LNCaP clone FGC (cell line): ENCODE measurements at places on chromosomes 2 and 18.
A peak's percentile ranks its signal among the peaks of the same experiment; 100 is the strongest.

DNA sequence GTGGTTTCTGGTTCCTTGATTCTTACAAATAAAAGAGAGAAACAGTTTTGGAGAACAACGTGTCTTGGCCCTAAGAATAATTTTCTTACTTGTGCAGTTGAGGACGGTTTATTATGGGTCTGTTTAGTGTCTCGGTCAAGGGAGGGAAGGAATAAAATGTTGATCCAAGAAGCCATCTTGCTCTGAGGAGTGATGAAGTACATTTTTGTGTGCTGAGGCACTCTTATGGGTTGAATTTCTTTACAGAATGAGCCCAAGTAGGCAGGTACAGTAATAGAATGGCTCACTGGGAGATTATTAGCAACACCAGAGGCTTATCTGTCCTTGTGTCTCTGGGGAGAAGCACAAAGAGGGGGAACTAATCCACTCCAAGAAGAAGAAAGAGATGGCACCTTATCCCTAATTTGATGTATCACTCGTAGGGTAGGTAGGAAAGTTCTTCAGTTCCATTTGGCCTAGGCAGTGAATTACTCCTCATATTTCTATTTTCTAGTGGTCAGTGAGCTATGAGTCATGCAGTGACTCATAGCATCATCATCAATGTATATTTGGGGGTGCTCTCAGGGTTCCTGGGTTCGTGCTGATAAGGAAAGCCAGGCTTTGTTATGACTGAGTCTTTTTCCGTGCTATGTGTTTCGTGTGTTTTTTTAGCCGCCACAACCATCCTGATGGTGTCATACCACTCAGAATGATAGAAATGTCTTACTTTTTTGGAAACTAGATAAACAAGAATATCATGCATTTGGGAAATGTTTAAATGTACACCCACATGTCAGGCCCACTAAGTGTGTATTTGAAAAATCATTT, 250.1 kb upstream of the CTAGE1 start:
- DNase-seq: no peak

- no peak for DNase-seq
Measured at GRCh38 chr2:121709776-121710469, 26.8 kb downstream of the NIFK start.

- DNase-seq: no peak
Measured at GRCh38 chr2:135349941-135350340, 181.1 kb downstream of the ZRANB3 start.

GRCh38 chr2:141835103-141835502, 295.7 kb downstream of the LRP1B start:
- DNase-seq: no peak

GRCh38 chr2:55296393-55296792, 27.4 kb upstream of the MTIF2 start:
- DNase-seq: no peak

GRCh38 chr2:23489471-23490322, 104.7 kb downstream of the KLHL29 start:
- DNase-seq: no peak

GRCh38 chr2:142954493-142954892, 77.0 kb downstream of the KYNU start:
- DNase-seq: no peak

DNA sequence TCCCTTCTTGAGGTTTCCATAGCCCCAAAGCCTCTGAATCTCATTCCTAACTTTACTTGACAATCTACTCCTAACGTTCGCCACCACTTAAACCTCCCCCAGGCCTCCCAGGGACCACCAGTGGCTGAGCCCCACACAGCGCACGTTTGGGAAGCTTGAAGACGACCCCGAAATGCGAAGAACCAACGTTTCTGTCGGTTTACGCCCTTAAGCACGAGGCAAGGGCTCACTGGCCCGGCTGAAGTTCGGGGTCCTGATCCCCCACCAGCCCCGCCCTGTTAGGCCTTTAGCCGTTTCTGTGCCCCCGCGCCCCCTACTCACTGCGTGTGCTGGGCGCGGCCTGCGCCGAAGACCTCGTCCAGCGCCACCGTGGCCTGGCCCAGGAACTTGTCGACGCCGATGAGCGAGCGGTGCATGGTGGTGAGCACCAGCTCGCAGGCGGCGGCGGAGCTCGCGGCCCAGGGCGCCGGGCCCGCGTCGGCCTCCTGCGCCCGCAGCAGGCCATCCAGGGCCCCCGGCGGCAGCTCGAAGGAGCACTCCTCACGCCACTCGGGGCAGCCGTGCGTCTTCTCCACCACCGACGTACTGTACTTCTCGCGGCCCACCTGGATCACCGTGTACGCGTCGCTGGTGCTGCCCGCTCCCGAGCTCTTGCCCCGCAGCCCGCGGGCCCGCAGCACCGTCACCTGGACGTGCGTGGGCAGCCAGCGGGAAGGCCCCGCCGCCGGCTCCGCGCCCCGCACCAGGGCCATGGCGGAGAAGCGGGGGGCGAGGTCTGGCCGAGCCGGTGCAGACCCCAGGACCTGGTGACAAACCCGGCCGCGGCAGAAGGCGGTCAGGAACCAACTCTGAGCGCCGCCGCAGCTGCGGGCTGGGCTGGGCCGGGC, 479 bp downstream of the RAB11FIP5 start:
- DNase-seq: no peak

DNA sequence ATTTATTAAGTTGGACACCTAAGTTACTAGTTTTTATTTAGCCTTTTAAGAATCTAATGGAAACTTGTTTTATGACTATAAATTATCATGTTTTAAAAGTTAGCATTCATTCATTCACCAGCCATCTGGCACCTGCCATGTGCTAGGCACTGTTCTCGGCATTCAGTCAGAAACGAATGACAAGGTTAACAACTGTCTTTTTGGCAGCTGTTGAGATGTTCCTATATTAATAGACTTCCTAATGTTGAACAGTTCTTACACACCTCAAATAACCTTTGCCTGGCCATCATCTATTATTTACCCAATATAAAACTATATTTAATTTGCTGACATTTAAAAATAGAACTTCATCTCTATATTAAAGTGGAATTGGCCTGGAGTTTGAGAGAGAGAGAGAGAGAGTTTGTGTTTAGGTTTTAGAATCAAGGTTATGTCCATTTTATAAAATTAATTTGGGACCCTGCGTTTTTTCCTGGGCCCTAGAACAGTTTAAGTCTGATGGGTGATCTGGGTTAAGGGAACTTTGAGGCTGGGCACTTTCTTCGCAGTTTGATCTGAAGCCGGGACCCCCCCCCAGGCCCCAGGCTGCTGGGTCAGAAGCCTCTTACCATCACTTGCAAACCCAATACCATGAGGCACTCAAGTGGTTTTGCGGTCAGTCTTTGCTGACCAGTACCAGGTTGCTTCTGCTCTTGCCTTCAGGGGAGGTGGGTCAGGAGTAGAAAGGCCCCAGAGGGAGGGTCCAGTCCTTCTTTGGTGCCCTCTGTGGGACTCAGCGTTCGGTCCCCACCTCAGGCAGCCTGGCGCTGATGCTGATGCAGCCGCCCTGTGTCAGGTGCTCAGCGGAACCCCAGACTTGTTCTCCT, 48.3 kb upstream of the ASB1 start:
- peak; percentile 96 for DNase-seq

- DNase-seq: no peak
Measured at GRCh38 chr2:171347591-171348032, 86.2 kb downstream of the METTL8 start.

DNA sequence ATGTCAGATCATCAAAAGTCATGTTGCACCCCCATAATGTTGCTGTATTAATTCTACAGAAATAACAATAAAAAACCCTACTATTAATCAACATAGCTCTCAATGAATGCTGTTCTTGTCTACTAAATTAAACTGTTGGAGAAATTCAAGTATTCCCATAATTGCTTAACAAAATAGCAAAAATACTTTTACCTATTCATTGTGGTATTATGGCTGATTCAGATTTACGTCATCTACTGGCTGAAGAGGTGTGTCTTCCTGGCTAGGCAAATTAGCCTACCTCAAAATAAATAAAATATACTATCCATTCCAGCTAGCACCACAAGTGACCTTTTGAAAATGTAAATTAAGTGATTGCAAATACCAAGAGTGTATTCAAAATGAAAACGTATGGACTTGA, 249.4 kb downstream of the MEIS1 start:
- no peak for DNase-seq

- peak; percentile 78 for DNase-seq
Measured at GRCh38 chr18:533995-534601, 33.6 kb upstream of the COLEC12 start.

- no peak for DNase-seq
Measured at GRCh38 chr2:68564426-68564825, 79.0 kb upstream of the PROKR1 start.

DNA sequence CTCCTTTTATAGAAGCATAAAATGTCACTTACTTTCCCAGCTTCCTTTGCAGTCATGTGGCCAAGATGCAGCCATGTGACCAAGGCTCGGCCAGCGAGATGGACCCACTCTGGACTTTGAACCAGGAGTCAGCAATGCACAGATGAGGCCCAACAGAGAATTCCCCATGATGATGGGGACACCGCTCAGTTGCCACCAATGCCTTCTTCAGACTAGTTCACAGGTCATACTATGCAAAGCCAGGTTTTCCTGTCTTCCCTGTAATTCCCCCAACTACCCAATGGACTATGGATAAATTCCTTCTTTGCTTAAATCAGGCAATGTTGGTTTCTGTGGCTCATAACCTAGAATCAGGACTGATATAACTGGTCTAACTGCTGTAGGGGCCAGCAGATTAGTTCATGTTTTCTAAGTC, 22.5 kb upstream of the REL start:
- peak; percentile 38 for DNase-seq

GRCh38 chr2:2703172-2703571, 372.1 kb upstream of the MYT1L start:
- no peak for DNase-seq

- DNase-seq: no peak
Measured at GRCh38 chr2:228681426-228681825, 499.9 kb upstream of the SPHKAP start.

- DNase-seq: no peak
Measured at GRCh38 chr2:101842471-101842870, 145.0 kb downstream of the MAP4K4 start.

- DNase-seq: no peak
Measured at GRCh38 chr18:32507093-32507492, 36.4 kb upstream of the GAREM1 start.

- no peak for DNase-seq
Measured at GRCh38 chr2:17719562-17720371, 33.8 kb downstream of the SMC6 start.

- no peak for DNase-seq
Measured at GRCh38 chr2:113283704-113284284, 5.1 kb upstream of the PAX8 start.

DNA sequence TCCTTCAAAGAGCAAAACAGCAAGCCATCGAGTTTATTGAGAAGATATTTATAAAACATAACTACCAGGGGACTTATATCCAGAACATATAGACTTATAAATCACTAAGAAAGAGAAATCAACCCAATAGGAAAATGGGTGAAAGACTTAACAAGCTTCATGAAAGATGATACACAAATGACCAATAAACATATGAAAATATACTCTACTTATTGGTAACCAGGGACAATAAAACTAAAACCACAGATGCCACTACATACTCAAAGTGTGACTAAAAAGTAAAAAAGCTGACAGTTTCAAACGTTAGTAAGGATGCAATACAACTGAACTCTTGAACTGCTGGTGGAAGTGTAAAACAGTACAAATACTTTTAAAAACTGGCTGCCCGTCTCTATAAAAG, 154.3 kb downstream of the TMEM163 start:
- DNase-seq: no peak

DNA sequence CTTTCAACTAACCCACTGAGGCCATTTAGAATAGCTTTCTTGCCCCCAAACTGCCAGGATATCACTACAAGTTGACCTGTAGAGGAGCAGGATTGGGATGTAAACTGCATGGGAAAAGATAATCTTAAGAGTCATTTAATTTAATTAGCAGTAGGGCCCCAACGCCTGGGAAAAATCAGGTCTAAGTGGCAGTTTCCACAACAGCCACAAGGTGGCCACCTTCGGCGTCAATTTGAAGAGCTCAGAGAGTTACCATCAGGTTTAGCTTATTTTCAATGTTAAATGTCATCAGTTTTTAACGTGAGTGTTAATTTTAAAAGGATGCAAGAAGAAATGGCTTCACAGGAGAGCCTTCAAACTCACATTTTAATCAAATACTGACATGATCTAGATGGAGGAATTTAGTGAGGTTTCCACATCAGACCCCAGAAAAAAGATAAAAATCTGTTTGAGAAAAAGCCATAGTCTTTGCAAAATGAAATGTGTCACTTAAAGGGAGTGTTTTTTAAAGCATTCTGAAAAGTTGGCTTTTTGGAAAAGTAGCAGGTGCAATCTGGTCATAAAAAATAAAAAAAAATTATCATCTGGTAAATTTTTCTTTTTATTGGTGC, 77.3 kb upstream of the UPP2 start:
- DNase-seq: no peak

DNA sequence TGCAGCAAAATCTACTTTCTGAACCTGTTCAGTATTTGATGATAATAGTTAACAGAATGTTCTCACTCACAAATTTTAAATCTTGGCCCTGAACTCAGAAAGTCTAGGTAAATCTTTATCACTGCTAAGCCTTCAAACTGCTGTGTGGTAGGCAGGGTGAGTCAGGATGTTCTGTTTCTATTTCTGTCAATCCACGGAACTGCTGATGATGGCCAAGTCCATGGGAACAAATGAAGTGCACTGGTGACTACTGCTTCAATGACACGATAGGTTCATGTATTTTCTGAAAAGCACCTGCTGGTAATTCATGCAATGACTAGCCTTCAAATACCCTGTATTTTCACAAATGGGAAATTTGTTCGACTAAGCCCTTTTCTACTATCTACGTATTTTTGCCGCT, 14.2 kb downstream of the NIFK start:
- no peak for DNase-seq

- no peak for DNase-seq
Measured at GRCh38 chr2:183812091-183812490, 687.8 kb downstream of the NUP35 start.

GRCh38 chr18:74976331-74976909, 232.5 kb downstream of the PTGR3 start:
- peak; percentile 82 for DNase-seq

DNA sequence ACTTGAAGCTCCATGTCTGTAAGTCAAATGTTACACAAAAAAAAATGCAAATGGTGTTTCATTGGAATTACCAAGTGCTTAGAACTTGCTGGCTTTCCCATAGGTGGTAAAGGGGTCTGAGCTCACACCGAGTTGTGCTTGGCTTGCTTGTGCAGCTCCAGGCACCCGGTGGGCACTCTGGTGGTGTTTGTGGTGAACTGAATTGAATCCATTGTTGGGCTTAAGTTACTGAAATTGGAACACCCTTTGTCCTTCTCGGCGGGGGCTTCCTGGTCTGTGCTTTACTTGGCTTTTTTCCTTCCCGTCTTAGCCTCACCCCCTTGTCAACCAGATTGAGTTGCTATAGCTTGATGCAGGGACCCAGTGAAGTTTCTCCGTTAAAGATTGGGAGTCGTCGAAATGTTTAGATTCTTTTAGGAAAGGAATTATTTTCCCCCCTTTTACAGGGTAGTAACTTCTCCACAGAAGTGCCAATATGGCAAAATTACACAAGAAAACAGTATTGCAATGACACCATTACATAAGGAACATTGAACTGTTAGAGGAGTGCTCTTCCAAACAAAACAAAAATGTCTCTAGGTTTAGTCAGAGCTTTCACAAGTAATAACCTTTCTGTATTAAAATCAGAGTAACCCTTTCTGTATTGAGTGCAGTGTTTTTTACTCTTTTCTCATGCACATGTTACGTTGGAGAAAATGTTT, 97.9 kb upstream of the IL1R2 start:
- DNase-seq: no peak
